ENCODE measurements at places on chromosomes 16 and 17.

- peak; percentile 90 for DNase-seq
Observed at GRCh38 chr17:39197380-39198185, at the start of gene CACNB1. Gene CACNB1, minus strand, starts transcription at chr17:39197669. Its CDS starts 174 bp downstream, at chr17:39197495.

GRCh38 chr17:2092253-2092652 is 37.4 kb downstream of the HIC1 start:
- DNase-seq = no peak

DNA sequence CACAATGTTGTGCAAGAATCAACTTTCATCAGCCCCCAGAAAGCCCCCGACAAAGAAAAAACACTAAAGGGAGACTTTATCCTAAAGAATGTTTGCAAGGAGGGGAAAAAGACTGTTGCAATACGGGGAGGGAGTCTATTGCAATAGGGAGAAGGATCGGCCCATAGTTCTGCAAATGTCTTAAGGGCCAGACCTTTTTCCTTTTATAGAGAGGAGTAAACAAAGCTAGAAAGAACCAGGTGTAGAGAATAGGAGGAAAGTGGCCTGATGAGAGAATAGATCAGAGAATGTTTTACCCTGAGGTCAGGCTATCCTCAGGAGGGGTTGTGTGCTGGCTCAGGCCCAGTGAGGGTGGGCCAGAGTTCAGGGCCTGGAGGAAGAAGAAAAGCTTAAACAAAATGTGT is 8.7 kb upstream of the CAVIN1 start:
- DNase-seq = no peak

DNA sequence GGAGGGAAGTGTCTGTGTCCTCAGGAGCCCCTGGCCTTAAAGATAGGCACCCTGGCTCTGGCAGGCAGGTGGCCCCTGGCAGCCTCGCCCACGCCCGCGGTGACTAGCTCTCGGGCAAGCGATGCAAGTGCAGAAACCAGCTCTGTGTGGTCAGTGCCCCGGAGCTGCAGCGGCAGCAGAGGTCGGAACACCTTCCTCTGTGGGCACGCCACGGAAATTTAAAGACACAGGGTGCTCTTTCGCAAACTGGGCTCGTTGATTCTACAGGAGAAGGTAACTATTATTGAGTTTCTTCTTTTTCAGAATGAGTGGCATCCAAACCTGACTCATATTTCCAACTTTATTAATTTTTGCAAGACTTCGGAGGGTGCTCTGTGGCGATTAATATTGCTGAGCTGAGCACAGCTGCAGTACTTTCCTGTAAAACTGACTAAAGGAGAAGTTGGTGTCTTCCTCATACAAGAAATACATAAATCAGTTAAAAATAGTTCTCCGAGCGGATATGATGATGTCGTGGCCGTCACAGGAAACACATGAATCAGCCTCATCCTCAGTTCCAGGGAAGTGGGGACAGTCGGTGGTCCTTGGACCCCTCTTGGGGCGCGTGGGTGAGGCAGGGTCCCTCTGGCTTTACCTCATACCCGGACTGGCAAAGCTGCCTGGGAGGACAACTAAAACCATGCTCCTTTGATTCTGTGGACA is 120.2 kb downstream of the METRNL start:
- peak; percentile 54 for DNase-seq

DNA sequence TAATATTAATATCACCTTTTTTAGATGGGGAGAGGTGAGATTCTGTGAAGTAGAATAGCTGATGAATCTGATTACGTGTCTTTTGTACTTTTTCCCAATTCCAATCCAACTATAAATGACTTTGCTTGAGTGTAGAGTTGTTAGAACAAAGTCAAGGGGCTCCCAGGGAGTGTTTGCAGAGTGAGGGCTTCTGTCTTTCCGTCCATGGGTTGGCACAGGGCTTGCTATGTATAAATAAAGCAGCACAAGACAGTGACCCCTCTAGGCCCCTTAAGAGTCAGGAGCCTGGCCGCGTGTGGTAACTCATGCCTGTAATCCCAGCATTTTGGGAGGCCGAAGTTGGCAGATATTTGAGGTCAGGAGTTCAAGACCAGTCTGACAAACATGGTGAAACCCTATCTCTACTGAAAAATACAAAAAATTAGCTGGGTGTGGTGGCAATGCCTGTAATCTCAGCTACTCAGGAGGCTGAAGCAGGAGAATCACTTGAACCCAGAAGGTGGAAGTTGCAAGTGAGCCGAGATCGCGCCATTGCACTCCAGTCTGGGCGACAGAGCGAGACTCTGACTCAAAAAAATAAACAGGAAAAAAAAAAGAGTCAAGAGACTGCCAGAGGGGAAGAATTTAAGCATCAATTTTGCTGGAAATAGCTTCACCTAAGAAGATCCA is 127.9 kb upstream of the HS3ST3A1 start:
- no peak for DNase-seq

GRCh38 chr17:29615048-29615385 is 7.7 kb downstream of the CORO6 start:
- DNase-seq = peak; percentile 62
